Renal pelvis (tissue), 12 donors: ENCODE measurements at places on chromosomes 3 and 15. TPM values are rescaled to one million over a fixed set of nuclear protein-coding genes. Genes with fewer than 3 reads are reported as not detected.

Gene ANO10
- polyA plus RNA-seq: 35.3 TPM

DNA sequence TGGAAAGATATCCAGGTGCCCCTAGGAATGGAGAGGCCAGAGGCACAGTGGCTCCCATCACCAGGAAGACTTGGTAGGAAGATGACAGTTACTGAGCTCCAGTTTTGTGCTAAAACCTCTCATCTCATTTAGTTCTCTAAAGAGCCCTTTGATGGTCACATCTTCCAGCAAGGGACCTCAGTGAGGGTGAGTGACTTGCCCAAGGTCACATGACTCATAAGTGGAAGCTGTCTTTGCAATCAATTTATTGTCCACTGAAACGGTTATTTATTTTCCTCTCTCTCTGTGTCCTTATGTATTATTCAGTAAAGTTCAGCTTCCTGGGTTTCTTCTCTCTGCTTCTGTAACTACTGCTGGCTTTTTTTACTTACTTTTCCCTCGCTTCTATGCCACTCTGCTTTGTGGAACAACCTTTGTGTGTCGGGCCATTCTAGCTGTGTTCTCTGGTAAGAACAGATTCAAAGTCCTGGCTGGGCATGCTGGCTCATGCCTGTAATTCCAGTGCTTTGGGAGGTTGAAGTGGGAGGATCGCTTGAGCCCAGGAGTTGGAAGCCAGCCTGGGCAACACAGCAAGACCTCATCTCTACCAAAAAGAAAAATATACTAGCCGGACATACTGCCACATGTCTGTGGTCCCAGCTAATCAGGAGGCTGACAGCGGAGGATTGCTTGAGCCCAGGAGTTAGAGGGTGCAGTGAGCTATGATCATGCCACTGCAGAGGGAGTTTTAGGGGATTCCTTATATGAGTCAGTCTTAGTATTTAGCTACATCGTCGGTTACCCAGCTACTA is 55.9 kb downstream of the PDIA5 start:
- DNase-seq: no peak

Gene NXPE3
- 7.5 TPM for polyA plus RNA-seq

DNA sequence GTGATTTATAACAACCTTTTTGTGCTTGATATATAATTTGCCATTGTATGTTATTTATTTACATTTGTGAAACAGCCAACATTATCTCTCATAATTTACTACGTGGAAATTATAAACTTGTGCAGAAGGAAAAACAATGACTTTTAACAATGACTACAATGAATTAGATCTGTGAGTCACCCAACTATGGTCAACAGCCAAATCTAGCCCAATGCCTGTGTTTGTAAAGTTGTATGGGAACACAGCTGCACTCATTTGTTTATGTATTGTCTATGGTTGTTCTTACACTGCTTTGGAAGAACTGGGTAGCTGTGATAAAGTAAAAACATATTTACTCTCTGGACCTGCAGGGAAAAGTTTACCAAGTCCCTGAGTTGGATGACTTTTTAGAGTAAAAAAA is 110.4 kb downstream of the OTOL1 start:
- no peak for DNase-seq

Gene CTDSPL2
- 62.8 TPM for polyA plus RNA-seq

Gene RGMA
- polyA plus RNA-seq: 11.5 TPM

Gene CCR5
- polyA plus RNA-seq: 0.17 TPM

DNA sequence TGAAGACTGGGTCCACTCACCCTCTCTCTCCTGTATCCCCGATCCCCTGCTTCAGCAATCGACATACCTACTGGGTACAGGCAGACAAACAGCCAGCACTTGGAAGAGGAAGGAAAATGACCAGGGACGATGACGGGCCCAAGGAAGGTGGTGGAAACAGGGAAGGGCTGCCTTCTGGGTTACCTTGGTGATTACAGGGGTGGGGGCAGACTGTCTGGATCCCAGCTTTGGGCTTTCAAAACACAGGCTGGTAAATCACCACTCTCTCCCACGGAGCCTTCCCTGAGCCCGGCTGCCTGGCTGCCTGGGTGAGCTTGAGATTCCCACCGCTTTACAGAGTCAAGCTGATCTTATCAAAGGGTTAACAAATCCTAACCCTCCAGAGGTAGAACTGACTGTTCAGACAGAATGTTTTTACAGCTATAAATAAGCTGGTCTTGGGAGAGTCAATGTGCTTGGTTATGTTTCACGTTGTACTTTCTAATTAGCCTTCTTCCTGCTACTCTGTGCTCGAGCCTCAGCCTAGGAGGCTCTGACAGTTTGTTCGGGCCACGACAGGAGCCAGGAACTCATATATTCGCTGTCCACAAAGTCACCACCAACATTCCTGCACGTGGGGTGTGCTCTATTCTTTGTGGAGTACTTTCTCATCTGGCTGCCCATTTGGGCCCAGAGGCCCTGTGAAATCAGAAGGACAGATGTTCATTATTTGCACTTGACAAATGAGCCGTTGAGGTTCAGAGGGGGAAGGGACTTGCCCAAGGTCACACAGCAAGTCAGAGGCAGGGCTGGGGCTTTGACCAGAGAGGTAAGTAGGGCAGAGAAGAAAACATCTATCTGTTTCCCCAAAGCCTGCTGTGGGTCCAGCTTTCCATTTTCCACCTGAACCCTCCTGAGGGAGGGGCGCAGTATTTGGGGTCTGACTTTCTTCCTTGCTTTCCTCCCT is 63.5 kb downstream of the FEM1B start:
- DNase-seq: peak; percentile 31

GRCh38 chr3:31762097-31762764 is 218.8 kb downstream of the OSBPL10 start:
- DNase-seq: no peak

Gene CADPS
- 1.4 TPM for polyA plus RNA-seq

DNA sequence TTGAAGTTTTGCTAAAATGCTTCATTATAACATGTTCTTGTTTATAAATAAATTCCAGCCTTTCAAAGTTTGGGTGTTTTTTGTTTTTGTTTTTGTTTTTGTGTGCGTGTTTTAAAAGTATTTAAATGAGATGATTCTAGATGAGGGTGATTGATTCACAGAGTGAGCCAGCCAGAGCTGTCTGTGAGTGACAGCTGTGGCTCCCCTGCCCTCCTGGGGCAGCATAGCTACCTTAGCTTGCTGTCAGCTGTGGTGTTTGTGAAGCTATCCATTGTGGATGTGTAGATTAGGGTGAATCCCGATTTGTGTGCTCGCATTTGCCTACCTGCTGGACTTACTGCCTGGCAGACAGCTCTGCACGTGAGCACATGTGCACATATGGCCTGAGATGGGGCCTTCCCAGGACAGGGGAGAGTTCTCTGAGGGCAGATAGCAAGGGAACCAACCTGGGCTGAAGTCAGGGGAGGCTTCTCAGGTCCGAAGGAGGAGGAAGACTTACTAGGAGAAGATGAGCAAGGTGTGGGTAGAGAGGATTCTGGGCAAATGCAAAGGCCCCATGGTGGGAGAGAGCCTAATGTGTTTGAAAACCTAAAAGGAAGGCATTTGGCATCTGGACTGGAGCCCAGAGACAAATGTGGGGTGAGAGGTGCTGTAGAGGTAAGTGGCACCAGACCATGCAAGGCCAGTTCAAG is 124.2 kb downstream of the EEFSEC start:
- DNase-seq: no peak

DNA sequence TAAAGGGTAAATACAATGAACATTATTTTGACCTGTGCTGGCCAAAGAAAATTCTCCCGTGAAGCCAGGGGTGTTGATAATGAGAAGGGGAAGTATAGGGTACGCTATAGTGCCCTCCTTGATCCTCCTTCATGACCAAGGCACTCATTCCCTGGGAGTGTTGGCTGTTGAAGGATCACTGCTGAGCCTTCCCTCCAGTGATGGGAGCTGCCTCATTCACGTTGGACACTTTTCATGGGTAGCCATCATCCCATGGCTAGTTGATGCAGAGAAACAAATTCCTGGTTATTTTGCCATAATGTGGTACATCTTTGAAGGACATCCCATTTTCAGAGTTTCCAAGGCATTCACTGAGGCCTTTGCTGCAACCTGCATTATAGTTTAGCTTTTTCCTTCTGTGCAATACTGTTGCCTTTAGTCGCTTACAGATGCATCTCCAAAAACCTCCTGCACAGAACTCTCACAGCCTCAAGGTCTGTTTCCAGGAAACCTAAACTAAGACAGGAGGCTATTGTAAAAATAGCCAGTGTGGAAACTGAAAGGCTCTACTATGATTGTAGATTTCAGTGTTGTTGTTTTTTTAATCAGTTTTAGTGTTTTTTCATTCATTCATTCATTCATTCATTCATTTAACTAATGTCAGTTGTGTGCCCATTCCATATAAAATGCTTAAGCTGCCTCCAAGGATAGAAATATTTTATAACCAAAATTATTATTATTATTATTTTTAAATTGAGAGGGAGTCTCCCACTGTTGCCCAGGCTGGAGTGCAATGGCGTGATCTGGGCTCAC is 40.8 kb downstream of the TGFBR2 start:
- DNase-seq: no peak

DNA sequence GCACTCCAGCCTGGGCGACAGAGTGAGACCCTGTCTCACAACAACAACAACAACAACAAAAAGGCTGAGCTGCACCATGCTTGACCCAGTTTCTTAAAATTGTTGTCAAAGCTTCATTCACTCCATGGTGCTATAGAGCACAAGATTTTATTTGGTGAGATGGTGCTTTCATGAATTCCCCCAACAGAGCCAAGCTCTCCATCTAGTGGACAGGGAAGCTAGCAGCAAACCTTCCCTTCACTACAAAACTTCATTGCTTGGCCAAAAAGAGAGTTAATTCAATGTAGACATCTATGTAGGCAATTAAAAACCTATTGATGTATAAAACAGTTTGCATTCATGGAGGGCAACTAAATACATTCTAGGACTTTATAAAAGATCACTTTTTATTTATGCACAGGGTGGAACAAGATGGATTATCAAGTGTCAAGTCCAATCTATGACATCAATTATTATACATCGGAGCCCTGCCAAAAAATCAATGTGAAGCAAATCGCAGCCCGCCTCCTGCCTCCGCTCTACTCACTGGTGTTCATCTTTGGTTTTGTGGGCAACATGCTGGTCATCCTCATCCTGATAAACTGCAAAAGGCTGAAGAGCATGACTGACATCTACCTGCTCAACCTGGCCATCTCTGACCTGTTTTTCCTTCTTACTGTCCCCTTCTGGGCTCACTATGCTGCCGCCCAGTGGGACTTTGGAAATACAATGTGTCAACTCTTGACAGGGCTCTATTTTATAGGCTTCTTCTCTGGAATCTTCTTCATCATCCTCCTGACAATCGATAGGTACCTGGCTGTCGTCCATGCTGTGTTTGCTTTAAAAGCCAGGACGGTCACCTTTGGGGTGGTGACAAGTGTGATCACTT is 2.0 kb downstream of the CCR5 start:
- no peak for DNase-seq

GRCh38 chr3:195171093-195171873 is 99.7 kb downstream of the XXYLT1 start:
- no peak for DNase-seq

- DNase-seq: no peak
These were observed 334.9 kb downstream of the PTPRG start for GRCh38 chr3:61896251-61896650.

- DNase-seq: no peak
These were observed 84.1 kb downstream of the CCNL1 start for GRCh38 chr3:157075693-157076420.

- DNase-seq: no peak
These were observed 30.4 kb upstream of the SNRPA1 start for GRCh38 chr15:101325263-101326025.

DNA sequence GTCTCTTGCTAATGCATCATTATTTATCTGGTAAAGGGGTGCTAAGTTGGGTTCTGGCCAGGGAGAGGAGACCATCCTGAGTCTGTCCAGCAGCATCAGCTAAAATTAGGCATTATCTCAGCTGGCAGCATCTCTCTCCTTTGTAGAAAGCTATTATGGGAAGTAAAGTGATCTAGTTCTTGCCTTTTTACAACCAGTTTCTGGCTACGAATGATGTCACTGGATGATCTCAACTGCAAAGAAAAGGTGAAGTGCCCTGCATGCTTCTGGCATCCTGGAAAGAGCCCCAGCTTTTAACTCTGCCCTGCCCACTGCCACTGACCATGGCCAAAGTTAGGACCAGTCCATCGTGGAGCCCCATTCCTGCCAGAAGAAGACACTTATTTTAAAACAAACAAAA is 37.1 kb upstream of the IL12A start:
- DNase-seq: no peak

DNA sequence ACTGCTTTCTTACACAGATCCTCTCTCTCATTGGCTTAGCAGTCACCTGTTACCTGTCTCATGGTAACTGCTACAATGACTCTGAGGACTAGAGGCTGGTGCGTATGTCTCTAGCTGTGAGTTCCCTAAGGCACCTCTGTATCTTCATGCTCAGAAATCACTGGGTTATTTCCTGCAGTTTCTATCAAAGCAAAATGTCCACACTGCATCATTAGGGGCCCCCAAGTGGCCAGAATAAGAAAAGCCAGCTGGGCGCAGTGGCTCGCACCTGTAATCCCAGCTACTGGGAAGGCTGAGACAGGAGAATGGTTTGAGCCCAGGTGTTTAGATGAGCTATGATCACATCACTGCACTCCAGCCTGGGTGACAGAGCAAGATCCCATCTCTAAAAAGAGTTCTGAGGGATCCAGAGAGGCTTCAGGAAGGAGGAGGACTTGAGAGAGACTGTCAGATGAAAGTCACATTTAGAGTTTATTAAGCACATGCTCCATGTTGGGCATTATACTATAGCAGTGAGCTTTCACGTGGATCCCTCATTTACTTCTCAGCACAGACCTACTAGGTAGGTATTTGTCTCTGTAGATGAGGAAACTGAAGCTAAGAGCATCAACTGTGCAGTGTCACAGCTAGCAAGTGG is 2.3 kb upstream of the VPS18 start:
- no peak for DNase-seq

- no peak for DNase-seq
These were observed 71.0 kb upstream of the GALNT15 start for GRCh38 chr3:16103472-16103871.

Gene CACNA2D2
- 18.3 TPM for polyA plus RNA-seq

- DNase-seq: peak; percentile 7
These were observed 25.5 kb downstream of the CHP1 start for GRCh38 chr15:41256577-41257038.

- DNase-seq: no peak
These were observed 53.9 kb upstream of the PCSK6 start for GRCh38 chr15:101543431-101543830.

Gene ANKRD63
- 0.40 TPM for polyA plus RNA-seq
